ENCODE measurements at places on chromosomes 16 and 17. TPM values are rescaled to one million over a fixed set of nuclear protein-coding genes. Genes with fewer than 3 reads are reported as not detected.
A peak's percentile ranks its signal among the peaks of the same experiment; 100 is the strongest.

GRCh38 chr17:40936976-40937375 lies 470 bp downstream of the KRT23 start:
- H3K4me3 ChIP-seq: no peak overlapping the region
- H3K4me1 ChIP-seq: no peaks in the 10 kb centered on the region
- no peaks in the 10 kb centered on the region for H3K36me3 ChIP-seq
- H3K27ac ChIP-seq: no peak overlapping the region
- peak; percentile 20 for DNase-seq
- no peaks in the 10 kb centered on the region for H3K27me3 ChIP-seq

GRCh38 chr16:85912211-85912974 lies 13.4 kb downstream of the IRF8 start:
- DNase-seq: no peak
- no peaks in the 10 kb centered on the region for H3K27me3 ChIP-seq
- H3K36me3 ChIP-seq: no peaks in the 10 kb centered on the region
- H3K4me3 ChIP-seq: no peak overlapping the region

DNA sequence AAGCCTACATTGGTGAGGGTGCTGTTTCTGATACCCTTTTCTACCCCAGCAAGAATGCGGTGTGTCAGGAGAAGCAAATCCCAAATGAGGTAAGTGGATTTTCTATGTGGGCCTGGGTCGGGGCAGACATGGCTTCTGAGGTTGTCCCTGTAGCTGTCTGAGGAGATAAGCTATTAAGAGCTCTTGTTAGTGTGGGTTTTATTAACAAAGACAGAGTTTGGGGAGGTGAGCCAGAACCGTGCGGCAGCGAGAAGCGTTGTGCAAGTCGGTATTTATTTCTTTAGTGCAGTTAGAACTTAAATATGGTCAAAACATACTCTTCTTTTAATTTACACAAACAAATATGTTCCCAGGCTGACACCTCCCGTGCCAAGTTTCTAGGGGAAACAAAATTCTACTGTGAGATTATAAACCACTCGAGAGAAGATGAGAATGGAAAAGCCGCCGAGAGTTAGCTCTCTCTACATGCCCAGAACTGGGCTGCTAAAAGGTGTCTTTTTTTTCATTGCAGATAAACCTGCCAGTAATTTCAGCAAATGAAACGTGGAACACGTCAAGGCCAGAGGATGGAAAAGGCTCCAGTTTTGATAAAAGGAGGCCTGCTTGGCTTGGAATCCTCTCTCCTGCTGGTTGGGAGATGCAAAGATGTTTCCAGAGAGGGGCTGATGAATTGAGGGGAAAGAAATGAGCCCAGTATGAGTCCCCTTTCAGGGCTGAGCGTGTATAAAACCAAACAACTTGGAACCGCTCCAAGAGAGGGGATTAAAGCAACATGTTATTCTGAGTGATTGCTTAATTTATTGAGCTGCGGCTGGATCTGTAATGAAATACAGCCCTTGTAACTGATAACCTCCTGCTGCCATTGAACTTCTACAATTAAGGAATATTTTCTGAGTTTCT lies 254.6 kb downstream of the MRTFB start:
- no peaks in the 10 kb centered on the region for H3K27me3 ChIP-seq
- H3K4me1 ChIP-seq: no peaks in the 10 kb centered on the region
- H3K36me3 ChIP-seq: 0 out of 2 replicates have a peak, but pooled peaks cover 5% of the 10 kb centered on the region

DNA sequence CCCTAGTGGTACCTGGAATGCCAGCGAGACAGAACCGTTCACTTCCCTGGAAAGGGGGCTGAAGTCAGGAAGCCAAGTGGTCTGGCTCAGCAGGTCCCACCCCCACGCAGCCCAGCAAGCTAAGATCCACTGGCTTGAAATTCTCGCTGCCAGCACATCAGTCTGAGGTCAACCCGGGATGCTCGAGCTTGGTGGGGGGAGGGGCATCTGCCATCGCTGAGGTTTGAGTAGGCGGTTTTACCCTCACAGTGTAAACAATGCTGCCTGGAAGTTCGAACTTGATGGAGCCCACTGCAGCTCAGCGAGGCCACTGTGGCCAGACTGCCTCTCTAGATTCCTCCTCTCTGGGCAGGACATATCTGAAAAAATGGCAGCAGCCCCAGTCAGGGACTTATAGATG lies 464.7 kb upstream of the TOM1L1 start:
- H3K27me3 ChIP-seq: no peaks in the 10 kb centered on the region
- no peaks in the 10 kb centered on the region for H3K4me1 ChIP-seq
- no peak overlapping the region for H3K27ac ChIP-seq
- H3K4me3 ChIP-seq: no peak overlapping the region
- no peaks in the 10 kb centered on the region for H3K36me3 ChIP-seq

DNA sequence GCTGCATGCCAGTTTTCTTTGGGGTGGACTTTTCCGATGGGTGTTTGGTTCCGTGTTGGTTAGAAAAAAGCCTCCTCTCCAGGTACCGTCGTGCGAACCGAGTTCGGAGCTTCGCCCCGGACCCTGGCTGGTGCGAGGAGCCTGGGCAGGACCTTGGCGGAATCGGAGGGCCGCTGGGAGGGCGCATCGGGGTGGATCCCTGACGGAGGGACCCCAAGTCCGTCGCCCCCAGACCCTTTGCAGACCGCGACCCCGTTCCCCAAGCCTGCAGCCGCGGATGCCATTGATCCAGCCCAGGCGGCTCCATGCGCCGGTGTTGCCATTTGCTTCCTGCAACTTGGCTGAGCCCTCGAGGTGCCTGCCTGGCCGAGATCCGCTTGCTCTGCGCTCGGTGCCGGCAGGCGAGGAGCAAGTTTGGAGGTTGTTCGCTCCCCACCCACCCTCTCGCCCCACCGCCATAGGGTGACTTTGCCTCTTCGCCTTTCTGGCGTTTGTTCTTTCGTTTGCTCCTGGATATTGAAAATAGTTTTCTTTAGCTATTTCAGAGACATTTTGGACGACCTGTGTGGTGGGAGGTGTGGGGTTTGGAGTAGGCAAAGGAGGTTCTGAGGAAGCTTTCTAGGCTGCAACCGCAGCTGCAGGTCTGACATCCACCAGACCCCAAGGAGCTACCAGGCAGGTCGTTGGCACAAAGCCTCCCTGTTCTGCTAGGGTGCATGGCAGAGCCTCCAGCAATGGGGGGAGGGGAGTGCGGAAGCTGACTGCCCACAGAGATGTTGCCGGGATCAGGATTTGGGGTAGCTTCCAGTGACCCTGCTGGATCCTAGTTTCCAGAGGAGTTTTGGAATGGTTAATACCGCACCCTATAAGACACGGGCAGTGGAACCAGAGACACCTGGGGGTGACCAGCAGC lies 58.2 kb downstream of the RAP1GAP2 start:
- H3K27me3 ChIP-seq: no peaks in the 10 kb centered on the region
- H3K36me3 ChIP-seq: no peaks in the 10 kb centered on the region
- DNase-seq: peak; percentile 60
- H3K27ac ChIP-seq: peak overlapping the region; percentile 61

GRCh38 chr17:80223142-80223815 lies 3.1 kb downstream of the SLC26A11 start:
- no peaks in the 10 kb centered on the region for H3K36me3 ChIP-seq
- DNase-seq: no peak
- H3K27me3 ChIP-seq: no peaks in the 10 kb centered on the region

GRCh38 chr17:33628500-33629346 lies 335.6 kb upstream of the ASIC2 start:
- H3K4me3 ChIP-seq: no peak overlapping the region
- H3K36me3 ChIP-seq: no peaks in the 10 kb centered on the region
- no peaks in the 10 kb centered on the region for H3K4me1 ChIP-seq
- no peak overlapping the region for H3K27ac ChIP-seq

- H3K27ac ChIP-seq: no peak overlapping the region
- no peak overlapping the region for H3K4me3 ChIP-seq
Measured at GRCh38 chr16:48559462-48560211, 50.3 kb downstream of the N4BP1 start.

DNA sequence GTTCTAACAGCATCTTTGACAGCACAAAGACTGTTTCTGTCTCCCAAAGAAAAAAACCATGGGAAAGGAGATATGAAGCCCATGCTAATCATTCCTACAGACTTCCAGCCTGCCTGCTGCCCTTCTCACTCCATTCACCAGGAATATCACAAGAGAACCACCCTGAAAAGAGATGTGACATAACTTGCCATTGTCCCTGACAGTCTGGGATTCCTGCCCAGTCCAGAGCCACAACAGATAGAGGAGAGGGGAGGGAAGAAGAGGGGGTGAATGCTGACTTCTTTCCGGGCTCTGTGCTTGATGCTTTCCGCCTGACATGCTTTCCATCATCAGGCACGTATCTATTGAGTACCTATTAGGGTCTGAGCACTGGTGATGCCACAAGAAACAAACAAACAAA lies 31.6 kb upstream of the ASIC2 start:
- no peak overlapping the region for H3K27ac ChIP-seq
- no peaks in the 10 kb centered on the region for H3K4me1 ChIP-seq
- DNase-seq: no peak
- no peaks in the 10 kb centered on the region for H3K36me3 ChIP-seq
- no peaks in the 10 kb centered on the region for H3K27me3 ChIP-seq

DNA sequence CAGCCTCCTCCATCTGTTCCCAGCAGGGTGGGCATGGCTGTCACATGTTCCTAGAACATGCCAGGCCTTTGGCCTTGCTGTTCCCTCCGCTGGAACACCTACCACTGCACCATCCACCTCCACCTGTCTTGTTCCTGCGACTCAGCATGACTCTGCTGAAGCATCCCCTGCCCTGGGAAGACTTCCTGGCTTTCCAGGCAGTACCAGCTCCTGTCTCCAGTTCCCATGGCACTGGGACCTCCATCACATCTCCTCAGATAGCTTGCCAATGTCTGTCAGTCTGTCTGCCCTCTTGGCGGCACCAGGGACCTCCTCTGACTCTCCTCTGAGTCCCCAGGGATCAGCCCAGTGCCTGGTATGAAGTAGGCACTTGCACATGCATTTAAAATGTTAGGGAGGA lies 15.7 kb downstream of the PDP2 start:
- no peak overlapping the region for H3K27ac ChIP-seq
- peaks cover 8% of the 10 kb centered on the region for H3K4me1 ChIP-seq
- no peak overlapping the region for H3K4me3 ChIP-seq
- no peaks in the 10 kb centered on the region for H3K27me3 ChIP-seq

GRCh38 chr17:71828182-71828596 lies 292.6 kb upstream of the SOX9 start:
- DNase-seq: peak; percentile 97
- peaks cover 47% of the 10 kb centered on the region for H3K4me1 ChIP-seq
- no peak overlapping the region for H3K4me3 ChIP-seq
- H3K36me3 ChIP-seq: no peaks in the 10 kb centered on the region

GRCh38 chr16:13968835-13969234 lies 48.9 kb downstream of the ERCC4 start:
- H3K4me3 ChIP-seq: no peak overlapping the region
- peak; percentile 24 for DNase-seq
- no peak overlapping the region for H3K27ac ChIP-seq

GRCh38 chr16:5231246-5231759 lies 133.7 kb upstream of the EEF2KMT start:
- H3K36me3 ChIP-seq: 0 out of 2 replicates have a peak, but pooled peaks cover 3% of the 10 kb centered on the region
- DNase-seq: no peak
- H3K27ac ChIP-seq: no peak overlapping the region
- no peaks in the 10 kb centered on the region for H3K27me3 ChIP-seq
- H3K4me3 ChIP-seq: no peak overlapping the region

GRCh38 chr16:59047114-59047513 lies 313.0 kb upstream of the GOT2 start:
- H3K27ac ChIP-seq: no peak overlapping the region
- DNase-seq: peak; percentile 68
- no peaks in the 10 kb centered on the region for H3K27me3 ChIP-seq
- no peak overlapping the region for H3K4me3 ChIP-seq
- no peaks in the 10 kb centered on the region for H3K36me3 ChIP-seq
- H3K4me1 ChIP-seq: no peaks in the 10 kb centered on the region

Gene SP6
- 1.0 TPM for total RNA-seq

Gene CRYM
- 18.0 TPM for total RNA-seq

Gene EFNB3
- 7.7 TPM for total RNA-seq

Gene KCNJ18
- not detected for total RNA-seq

Data from GM23338 (cell line).